Vagina (tissue), 2 donors: ENCODE measurements at places on chromosomes 1 and 21.
A peak's percentile ranks its signal among the peaks of the same experiment; 100 is the strongest.

- no peak for DNase-seq
Observed at GRCh38 chr21:29248124-29248523, 50.6 kb upstream of the BACH1 start.

GRCh38 chr1:20696397-20697333 lies 21.1 kb downstream of the KIF17 start:
- peak; percentile 94 for DNase-seq

GRCh38 chr1:245876586-245876985 lies 630.5 kb downstream of the SMYD3 start:
- DNase-seq = no peak

DNA sequence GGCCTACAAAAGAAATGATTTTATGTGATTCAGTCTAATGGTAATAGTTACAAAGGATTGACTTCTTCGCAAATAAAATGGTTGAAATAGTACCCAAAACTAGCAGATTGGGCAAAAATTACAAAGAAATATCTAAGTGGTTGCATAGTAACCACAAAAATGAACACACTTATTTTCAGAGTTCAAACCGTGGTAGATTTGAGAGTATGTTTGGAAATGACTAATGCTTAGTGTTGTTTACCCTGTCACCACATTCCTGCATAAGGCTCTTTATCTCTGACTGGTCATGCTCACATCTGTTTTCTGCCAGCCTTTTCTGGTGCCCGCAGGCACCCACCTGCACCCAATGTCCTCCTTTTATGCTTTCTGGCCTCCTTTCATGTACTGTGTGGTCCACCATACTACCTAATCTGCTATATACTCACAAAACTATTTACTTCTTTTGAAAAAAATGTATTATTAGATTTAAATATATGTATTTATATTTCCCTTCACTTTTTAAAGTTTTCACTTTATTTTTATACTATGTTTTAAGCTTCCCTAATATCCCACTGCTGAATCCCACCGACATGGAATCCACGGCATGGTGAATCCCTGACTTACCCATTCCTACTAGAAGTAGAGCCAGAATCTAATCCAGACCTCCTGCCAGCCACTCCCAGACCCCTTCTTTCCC lies 30.3 kb downstream of the PTPRC start:
- DNase-seq = no peak

DNA sequence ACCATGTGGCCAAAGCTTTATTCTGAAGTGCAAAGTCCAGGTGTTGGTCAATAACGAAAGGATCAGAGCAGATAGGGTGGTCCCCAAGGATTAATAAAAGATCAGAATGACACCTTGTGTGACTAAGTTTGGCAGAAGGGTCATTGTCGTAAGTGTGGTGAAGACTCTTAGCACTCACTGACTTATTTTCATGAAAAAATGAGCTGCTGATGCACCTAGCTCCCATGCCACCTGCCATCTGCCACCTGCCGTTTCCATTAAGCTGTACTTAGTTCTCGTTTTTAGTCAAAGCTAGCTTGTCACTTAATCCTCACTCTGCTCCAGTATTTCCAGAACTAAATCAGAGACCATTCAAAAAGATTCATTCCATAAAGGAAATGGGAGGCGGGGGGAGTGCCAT lies 112.6 kb downstream of the SEC16B start:
- DNase-seq = no peak

GRCh38 chr1:9019896-9020295 lies 6.3 kb downstream of the SLC2A7 start:
- DNase-seq = no peak

DNA sequence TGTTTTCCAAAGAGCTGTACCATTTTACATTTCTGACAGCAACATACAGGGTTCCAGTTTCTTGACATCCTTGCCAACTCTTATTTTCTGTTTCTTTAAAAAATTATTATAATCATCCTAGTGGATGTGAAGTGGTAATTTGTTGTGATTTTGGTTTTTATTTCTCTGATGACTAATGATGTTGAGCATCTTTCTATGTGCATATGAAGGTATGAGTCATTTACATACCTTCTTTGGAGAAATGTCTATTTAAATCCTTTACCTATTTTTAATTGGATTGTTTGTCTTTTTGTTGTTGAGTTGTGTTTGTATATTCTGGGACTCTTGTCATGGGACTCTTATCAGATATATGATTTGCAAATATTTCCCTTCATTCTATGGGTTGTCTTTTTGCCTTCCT lies 20.8 kb upstream of the MPC2 start:
- no peak for DNase-seq

DNA sequence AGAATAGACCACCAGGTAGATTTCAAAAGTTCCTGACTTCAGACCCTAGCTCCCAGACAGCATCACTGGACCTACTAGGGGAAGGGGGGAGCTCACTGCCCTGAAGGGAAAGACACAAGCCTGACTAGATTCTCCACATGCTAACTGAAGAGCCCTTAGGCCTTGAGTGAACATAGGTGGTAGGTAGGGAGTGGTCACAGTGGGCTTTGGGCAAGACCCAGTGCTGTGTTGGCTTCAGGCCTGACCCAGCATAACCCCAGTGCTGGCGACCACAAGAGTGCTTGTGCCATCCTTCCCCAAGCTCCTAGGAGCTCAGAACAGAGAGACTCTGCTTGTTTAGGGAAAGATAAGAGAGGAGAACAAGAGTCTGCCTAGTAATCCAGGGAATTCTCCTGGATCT lies 51.1 kb upstream of the ACADM start:
- no peak for DNase-seq

DNA sequence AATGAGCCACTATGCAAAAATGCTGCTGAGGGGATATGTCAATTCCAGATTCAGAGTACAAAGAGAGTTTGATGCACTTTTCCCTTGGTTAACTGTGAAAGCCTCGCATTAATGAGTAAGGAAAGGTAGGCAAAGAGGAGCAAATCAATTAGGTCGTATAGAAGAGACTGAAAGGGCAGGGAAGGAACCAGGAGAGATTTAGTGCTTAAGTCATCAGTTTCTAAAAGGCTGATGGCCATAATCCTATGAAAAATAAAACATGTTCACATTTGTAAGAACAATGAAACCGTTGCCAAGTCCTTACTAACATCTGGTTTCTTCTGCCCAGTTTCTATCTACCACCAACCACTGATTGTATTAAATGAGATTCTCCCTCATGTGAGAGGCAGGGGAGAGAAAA lies 118.4 kb upstream of the PALMD start:
- no peak for DNase-seq

DNA sequence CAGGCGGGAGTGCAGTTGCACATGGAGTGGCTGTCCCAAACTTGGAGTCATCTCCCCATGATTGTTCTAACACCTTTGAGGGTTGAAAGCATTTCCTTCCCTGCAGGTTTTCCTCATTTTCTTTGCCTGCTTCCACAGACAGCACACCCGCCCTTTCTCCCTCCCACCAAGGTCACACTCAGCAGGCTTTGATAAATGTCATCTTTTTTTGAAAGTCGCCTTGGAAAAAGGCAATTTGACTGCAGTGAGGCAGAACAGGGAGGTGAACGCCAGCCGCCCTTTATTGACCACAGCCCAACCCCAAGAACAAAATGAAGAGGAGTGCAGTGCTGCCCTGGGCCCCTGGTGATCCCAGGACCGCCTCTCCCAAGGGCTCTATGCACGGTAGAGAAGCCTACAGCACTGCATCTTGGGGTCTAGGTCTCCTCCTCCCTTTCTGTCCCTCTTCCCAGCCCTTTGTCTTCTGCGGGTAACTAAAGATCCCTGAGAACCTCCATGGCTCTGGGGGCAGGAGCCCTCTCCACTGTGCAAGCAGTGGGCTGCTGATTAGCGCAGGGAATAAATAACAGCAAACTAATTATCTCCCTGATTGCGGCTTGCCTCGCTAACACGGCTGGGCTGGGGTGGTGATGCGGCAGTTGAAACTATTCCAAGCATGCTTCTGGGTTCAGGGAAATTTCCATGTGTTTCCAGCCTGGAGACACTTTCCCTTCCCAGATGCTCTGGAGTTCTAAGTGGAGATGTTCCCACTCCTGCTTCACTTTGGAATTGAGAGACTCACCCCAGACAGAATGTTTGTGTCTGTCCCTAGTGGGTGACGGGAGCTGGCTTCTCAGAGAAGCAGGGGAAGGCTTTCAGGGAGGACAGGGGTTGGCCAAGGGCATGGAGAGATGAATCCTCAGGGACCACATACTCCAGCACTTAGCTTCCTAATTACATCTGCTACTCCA lies 11.8 kb upstream of the AMIGO1 start:
- DNase-seq = no peak

- no peak for DNase-seq
Observed at GRCh38 chr1:236907205-236907604, 97.0 kb downstream of the MT1HL1 start.
